ENCODE measurements at places on chromosomes 7 and 10. TPM values are rescaled to one million over a fixed set of nuclear protein-coding genes. Genes with fewer than 3 reads are reported as not detected.

The UCMA gene
- not detected for polyA plus RNA-seq

DNA sequence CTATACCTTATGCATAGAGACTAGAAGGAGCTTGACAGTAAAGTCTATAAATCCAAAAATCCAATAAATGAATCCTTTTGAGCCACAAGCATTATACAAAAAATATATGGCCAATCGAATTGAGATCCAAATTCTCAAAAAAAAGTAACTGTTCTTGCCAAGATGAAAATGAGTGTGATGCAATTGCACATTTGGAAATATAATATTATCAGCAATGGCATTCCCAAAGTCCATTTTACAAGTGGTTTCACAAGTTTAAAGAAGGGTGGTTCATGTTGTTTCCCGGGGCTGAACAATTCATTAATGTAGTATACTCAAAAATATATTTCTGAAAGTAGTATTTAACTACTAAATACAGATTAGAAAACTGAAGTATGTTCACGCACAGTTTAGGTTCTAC is 7.3 kb downstream of the RP9 start:
- no peak for DNase-seq

GRCh38 chr10:124708922-124709520 is 35.2 kb downstream of the FAM53B start:
- no peak for DNase-seq

The NAT16 gene
- polyA plus RNA-seq = not detected

GRCh38 chr7:101113836-101114235 is 13.1 kb upstream of the SERPINE1 start:
- DNase-seq = no peak

- DNase-seq = no peak
Observed at GRCh38 chr10:29214551-29214950, 74.3 kb upstream of the LYZL1 start.

DNA sequence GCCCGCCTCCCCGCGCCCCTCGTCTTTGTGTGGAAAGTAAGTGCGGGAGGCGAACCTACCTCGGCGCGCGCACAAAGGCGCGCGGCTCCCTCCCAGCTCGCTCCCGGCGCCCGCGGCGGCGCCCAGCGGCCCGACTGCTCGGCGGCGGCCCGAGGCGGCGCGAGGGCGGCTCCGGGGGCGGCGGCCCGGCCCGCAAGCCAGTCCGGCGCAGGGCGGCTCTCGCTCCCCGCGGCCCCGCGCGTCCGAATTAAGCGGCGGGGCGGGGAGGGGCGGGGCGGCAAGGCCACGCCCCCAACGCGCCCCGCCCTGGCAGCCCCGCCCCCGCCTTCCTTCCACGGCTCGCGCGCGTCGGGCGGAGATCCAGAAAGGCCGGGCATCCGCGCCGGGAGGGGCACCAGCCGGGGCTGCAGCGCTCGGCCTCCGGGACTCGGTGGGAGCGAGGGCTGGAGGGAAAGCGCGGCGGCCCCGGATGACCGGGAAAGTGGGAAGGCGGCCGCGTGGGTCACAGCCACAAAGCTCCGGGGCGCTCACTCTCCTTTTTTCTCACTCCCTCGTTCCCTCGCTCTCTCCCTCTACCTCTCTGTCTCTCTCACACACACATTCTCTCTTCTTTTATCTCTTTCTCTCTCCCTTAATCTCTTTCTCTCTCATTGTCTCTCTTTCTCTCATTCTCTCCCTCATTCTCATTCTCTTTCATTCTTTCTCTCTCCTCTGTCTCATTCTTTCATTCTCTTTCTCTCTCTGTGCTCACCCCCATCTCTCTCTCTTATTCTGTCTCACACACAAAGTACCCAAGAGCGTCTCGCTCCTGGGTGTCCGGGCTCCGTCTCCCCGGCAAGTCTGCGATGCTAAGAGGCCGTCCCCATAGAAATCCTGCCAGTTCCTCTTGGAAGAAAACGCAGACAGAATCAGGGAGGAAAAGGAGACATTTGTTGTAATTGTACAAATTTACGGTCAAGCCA is 170.2 kb downstream of the FAM107B start:
- DNase-seq = peak; percentile 81

The SAMD9 gene
- polyA plus RNA-seq = 4.3 TPM

- DNase-seq = peak; percentile 54
Observed at GRCh38 chr7:44796034-44796503, 412 bp upstream of the PPIA start.

The IFIT2 gene
- 9.6 TPM for polyA plus RNA-seq

GRCh38 chr7:18572154-18572553 is 76.6 kb downstream of the HDAC9 start:
- DNase-seq = no peak

DNA sequence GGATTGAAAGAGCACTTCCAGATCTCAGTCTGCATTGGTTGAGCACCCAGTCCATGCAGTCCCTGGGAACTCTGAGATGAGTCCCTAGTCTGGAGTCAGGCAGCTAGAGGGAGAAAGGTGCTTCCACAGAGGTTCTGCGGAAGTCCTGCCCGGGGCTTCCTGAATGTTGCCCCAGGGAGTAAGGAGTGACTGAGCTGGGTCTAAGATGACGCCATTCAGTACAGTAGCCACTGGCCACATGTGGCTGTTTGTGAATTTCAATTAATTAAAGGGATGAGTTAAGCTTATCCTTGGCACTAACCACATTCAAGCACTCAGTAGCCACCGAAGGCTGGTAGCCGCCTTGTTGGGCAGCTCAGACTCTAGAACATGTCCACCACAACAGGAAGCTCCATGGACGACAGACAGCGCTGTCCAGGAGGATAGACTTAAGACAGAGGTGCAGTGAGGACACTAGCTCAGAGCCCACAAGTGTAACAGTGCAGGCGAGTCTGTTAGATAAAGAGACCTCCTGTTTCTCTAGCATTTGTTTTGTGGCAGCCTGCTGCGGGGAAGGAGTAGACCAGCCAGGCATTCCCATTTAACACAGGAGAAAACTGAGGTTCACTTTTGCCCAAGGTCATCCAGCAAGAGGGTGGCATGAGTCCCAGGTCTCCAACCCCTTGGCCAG is 101.6 kb upstream of the PPIF start:
- DNase-seq = no peak

The ADAP1 gene
- 22.9 TPM for polyA plus RNA-seq

The HOXA5 gene
- polyA plus RNA-seq = 64.7 TPM

DNA sequence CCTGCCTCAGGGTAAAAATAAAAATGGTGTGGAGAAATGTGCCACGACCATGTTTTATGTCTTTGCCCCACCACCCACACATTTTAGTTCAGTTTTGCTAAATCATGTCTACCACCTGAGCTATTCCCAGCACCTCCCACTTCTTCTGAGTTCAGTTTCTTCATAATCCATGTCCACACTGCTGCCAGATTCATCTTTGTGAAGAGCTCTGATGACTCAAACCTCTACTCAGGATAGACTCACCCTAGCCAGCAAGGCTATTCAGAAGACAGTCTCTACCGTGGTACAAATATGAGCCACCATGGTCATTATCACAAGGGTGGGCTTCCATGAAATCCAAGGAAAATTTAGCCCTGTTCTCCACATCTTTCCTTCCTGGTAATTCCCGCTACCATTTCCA is 231.1 kb upstream of the PRKCQ start:
- no peak for DNase-seq

DNA sequence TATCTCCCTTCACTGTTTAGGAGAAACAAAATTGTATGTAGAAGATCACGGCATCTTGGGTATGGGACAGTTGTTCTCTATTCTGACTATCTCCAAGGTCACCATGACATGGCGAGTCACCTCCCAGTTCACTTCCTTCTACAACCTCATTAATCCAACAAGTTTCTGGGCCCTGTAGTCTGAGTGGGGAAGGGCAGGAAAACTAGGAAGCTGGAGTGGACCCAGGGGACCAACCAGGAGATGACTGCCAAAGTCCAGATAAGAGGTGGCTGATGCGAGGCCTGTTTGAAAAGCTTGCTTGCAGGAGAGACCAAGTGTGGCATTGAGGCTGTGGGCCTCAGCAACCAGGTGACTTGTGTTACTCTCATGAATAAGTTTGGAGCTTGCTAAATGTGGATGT is 584.9 kb downstream of the TNS3 start:
- DNase-seq = no peak

GRCh38 chr7:374706-375311 is 84.8 kb downstream of the FOXL3 start:
- no peak for DNase-seq

GRCh38 chr7:66297579-66297978 is 92.4 kb downstream of the TPST1 start:
- DNase-seq = no peak

The SPDYE11 gene
- 1.3 TPM for polyA plus RNA-seq

The ZCWPW1 gene
- 8.4 TPM for polyA plus RNA-seq

DNA sequence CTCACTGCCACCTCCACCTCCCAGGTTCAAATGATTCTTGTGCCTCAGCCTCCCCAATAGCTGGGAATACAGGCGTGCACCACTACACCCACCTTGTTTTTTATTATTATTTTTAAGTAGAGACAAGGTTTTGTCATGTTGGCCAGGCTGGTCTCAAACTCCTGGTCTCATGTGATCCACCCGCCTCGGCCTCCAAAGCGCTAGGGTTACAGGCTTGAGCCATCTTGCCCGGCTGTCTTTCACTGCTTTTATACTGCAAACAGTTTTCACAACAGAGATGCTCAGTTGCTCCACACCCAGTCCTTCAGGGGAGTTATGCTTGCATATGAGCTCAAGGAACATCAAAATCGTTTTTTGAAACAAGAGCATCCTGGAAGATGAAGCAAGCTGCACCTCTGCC is 1.3 kb upstream of the PRR15 start:
- DNase-seq = no peak

The SDHAF3 gene
- 42.1 TPM for polyA plus RNA-seq

- DNase-seq = no peak
Observed at GRCh38 chr7:105011831-105012502, 2.0 kb upstream of the KMT2E start.

The CRHR2 gene
- polyA plus RNA-seq = 0.22 TPM

GRCh38 chr7:159033473-159033825 is 111.2 kb downstream of the VIPR2 start:
- DNase-seq = no peak

DNA sequence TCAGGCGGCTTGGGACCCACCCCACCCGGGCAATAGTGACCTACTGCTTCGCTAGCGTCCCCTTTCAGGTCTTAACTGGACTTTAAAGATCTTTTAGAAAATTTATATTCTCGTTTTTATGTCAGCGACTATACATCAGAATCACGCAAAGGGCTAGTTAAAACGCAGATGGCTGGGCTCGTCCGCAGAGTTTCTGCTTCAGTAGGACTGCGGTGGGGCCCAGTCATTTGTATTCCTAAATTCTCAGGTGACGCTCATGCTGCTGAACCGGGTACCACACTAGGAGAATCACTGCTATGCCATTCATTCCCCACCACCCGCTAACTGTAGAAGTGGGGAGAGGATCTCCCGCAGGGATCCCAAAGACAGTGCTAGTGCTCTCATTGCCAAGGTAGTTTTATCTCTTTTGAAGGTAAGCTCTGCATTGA is 12.0 kb upstream of the SP8 start:
- no peak for DNase-seq

- DNase-seq = no peak
Observed at GRCh38 chr10:60856405-60856804, 78.1 kb downstream of the CDK1 start.

The ZNF22 gene
- 84.2 TPM for polyA plus RNA-seq

- DNase-seq = no peak
Observed at GRCh38 chr10:120483006-120483405, 26.0 kb downstream of the PLPP4 start.

DNA sequence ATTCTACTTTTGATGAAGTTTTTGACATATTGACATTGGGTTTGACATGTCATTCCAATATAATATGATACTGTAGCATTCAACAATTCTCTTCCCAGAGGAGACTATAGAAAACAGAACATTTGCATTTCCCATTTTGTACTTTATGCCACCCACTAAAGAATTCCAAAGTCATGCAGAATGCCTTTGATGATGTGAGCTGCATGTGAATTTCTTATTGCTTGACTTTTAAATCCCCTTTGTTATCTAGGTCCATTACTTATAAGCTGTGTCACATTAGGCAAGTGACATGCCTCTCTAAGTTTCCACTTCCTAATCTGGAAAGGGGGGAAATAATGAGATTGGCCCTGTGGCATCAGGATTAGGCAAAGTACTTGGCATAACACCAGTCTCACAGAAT is 436.7 kb downstream of the AUTS2 start:
- no peak for DNase-seq

GRCh38 chr7:120961638-120962173 is 11.1 kb downstream of the ING3 start:
- DNase-seq = no peak

The ASB4 gene
- polyA plus RNA-seq = 0.26 TPM

GRCh38 chr10:69878038-69878437 is 76.3 kb downstream of the COL13A1 start:
- no peak for DNase-seq

GRCh38 chr7:20504060-20504459 is 111.4 kb upstream of the ABCB5 start:
- no peak for DNase-seq

The AGR2 gene
- polyA plus RNA-seq = 61.1 TPM

The DPP6 gene
- polyA plus RNA-seq = 49.0 TPM

The BAIAP2L1 gene
- polyA plus RNA-seq = 17.6 TPM

GRCh38 chr10:45410807-45411606 is 37.0 kb downstream of the ALOX5 start:
- no peak for DNase-seq

DNA sequence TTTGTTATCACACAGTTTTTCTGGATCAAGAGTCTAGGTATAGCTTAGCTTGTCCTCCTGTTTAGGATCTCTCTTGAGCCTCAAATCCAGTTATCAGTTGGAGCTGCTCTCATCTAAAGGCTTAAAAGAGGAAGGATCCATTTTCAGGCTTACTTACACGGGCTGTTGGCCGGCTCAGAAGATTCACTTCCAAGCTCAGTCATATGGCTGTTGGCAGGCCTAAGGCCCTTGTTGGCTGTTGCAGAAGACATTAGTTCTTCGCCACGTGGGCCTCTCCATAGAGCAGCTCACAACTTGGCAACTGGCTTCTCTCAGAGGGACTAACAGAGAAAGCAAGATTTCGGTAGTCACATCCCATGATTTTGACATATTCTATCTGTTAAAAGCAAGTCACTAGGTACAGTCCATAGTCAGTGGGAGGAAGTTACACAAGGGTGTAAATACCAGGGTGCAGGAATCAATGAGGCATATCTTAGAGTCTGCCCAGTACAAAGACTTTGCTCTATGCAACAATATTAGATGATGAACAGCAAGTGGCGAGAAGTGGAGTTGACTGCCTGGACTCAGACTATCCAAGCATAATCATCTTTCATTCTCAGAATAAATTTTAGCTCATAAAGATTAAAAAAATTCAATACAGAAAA is 280.1 kb upstream of the MBL2 start:
- no peak for DNase-seq

The PTTG1IP2 gene
- 0.70 TPM for polyA plus RNA-seq

DNA sequence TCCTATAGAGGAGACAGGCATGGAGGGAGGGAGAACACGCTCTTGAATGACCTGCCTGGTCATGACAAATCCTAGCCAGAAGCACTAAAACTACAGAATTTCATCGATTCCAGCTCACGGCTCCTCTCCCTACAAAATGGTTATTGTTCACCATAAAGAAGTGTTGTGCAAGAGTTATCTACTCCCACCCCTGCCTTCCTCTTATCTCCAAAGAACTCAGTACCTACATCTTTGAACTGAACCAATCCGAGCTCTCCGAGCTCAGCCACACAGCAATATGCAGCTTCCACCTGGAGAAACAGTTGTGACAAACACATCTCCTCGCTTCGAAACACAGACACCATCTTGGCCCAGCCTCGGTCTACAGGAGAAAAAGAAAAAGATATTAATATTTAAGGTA is 26.9 kb upstream of the TMEM213 start:
- no peak for DNase-seq

GRCh38 chr7:14762561-14762960 is 140.0 kb downstream of the DGKB start:
- DNase-seq = no peak

- DNase-seq = no peak
Observed at GRCh38 chr10:27134371-27134770, 19.8 kb downstream of the YME1L1 start.

- no peak for DNase-seq
Observed at GRCh38 chr10:66746711-66747110, 179.1 kb upstream of the LRRTM3 start.
